Memory B cell (primary cell): ENCODE measurements at places on chromosomes 2 and 18.

- DNase-seq: no peak
Observed at GRCh38 chr2:50645346-50645745, 386.6 kb downstream of the NRXN1 start.

- no peak for DNase-seq
Observed at GRCh38 chr2:224126440-224126839, 87.4 kb upstream of the SERPINE2 start.

DNA sequence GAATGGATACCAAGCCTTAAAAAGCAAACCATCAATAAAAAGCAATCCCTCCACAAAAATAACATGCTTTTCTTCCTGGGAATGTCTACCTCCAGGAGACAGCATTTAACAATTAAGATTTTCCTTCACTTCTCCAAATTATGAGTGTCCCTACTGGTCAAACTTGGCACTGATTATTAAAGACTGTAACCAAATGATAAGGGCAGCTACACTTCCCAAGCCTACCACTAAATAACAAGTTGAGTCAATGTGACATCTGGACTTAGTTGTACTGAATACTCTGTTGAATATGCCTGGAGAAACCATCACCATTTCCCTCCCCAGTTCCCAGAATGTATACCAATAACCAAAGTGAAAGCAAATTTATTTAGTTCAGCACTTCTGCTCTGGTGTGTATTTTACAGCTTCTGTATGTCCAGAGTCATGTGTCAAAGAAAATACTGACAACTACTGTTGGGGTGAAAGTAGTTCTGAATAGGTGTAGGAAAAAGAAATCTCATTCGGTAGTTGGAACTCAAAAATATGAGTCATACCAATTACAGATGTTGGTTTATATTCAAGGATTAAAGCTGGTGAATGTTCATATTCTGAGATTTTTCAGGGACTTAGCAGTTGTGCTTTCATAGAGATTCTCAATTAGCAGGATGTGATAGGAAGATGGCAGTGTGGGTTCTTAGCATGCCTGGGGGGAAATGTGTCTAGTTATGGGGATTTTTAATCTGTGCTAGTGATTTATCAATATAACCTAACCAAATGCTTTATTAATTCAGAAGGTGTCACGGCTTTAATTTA, 1291.6 kb upstream of the GYPC start:
- no peak for DNase-seq

DNA sequence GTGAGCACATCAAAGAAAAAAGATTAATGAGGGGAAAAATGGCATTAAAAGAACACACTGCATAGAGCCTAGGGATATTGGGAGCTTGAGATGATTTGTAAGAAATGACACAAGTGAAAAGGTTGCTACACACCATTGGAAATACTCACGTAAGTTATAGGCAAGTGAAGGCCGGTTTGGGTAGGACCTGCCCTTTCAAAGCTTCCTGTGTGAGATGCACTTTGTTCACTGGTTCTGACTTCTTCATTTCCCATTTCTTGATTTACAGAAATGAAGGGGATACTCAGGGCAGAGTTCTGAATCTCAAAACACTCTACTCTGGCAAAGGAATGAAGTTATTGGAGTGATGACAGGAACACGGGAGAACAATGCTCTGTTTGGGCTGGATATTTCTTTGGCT, at the start of gene IL18RAP:
Gene IL18RAP, plus strand, starts transcription at position 251 of the 400 bp plus-strand sequence. Its CDS starts 118 bp downstream, at position 369.
- no peak for DNase-seq

- DNase-seq: peak; percentile 41
Observed at GRCh38 chr2:42127425-42128424, 41.4 kb upstream of the EML4 start.
